ENCODE measurements at places on chromosomes 2 and 18.

- DNase-seq: no peak
Measured at GRCh38 chr2:18752667-18753422, 163.5 kb upstream of the NT5C1B start.

- DNase-seq: no peak
Measured at GRCh38 chr2:24543252-24543651, 52.2 kb downstream of the NCOA1 start.

DNA sequence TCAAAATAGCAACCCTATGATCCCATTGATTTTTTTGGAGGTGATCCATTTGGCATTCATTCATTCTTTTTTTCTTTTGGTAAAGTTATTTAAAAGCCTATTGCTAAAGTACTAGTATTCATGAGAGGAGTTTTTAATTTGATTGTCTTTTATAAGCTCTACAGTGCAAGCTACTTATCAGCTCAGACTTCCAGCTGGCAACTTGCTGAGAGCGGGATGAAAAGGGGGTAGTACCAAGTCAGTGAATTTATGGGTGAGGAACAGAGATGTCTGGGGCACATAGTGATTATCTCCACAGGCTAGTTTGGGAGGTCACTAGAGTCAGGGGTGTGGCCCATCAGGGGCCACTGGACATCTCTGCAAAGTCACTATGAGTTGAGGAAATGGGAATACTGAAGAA lies 202.4 kb downstream of the PIK3C3 start:
- DNase-seq: no peak

DNA sequence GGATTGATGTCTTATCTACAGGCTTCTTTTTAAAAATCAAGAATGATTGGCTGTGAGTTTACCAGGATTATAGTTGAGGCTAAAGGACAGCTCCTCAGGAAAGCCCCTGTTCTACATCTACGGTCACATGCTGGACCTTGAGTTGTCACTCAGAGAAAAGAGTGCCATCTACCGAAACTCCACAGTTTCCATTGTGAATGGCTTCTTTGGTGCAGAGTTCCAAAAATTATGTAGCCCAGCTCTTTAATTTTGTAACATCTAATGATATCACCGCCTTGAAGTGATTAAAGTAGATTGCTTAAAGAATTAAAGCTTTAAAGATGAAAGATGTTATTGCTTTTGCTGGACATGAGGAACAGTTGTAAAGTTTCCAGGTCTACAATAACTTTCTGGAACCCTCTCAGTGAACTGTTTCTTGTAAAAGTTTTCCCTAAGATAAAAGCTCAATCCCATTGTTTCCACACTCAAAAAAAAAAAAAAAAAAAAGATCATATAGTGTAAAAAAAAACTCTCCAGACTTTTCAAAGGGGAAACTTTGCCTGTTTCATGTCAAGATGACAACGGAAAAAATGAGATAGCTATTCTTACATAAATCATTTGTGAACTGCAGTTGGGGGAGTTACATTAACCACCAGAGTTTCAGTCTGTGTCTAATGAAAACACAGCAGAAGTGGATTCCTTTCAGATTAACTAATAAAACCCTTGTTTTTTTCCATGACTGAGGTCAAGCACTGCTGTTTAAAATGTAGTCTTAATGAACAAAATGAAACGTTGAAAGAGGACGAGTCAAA lies 4.3 kb downstream of the COL3A1 start:
- no peak for DNase-seq

GRCh38 chr2:85066006-85066740 lies 67.0 kb upstream of the TCF7L1 start:
- DNase-seq: no peak

DNA sequence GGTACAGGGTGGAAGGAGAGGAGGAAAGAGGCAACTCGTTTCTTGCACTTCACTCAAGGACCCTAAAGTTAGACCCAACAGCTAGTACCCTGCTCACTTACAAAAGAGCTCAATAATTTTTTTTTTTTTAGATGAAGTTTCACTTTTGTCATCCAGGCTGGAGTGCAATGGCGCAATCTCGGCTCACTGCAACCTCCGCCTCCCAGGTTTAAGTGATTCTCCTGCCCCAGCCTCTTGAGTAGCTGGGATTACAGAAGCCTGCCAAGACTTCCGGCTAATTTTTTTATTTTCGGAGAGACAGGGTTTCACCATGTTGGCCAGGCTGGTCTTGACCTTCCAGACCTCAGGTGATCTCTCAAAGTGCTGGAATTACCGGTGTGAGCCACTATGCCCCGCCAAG lies 4.1 kb downstream of the ASB3 start:
- no peak for DNase-seq

DNA sequence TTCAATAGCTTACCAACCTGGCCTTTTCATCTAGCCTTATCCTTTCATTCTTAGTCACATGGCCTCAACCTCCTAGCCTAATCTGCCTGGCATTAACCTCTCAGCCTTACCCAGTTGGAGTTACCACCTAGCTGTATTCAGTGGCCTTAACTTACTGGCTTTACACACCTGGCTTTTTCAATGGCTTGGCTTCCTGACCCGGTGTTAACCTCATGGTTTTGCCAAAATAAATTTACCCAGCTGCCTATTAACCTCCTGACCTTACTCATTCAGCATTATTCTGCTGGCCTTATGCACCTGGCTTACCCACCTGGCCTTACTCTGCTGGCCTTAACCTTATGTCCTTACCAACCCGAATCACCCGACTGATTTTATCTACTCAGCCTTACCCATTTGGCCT lies 135.5 kb upstream of the ZSWIM2 start:
- no peak for DNase-seq
